Liver (tissue), 10 donors: ENCODE measurements at places on chromosomes 6 and 20. TPM values are rescaled to one million over a fixed set of nuclear protein-coding genes. Genes with fewer than 3 reads are reported as not detected.

Gene SPATA25
- total RNA-seq, result 7.6 TPM

Gene PLN
- 0.14 TPM for total RNA-seq

Gene ADGRG6
- 110 TPM for total RNA-seq

Gene SNAI1
- 0.75 TPM for total RNA-seq

Gene PRND
- total RNA-seq, result not detected

Gene PLA2G7
- 24.7 TPM for total RNA-seq

Gene BHLHE23
- total RNA-seq, result not detected

Gene NRSN1
- not detected for total RNA-seq

DNA sequence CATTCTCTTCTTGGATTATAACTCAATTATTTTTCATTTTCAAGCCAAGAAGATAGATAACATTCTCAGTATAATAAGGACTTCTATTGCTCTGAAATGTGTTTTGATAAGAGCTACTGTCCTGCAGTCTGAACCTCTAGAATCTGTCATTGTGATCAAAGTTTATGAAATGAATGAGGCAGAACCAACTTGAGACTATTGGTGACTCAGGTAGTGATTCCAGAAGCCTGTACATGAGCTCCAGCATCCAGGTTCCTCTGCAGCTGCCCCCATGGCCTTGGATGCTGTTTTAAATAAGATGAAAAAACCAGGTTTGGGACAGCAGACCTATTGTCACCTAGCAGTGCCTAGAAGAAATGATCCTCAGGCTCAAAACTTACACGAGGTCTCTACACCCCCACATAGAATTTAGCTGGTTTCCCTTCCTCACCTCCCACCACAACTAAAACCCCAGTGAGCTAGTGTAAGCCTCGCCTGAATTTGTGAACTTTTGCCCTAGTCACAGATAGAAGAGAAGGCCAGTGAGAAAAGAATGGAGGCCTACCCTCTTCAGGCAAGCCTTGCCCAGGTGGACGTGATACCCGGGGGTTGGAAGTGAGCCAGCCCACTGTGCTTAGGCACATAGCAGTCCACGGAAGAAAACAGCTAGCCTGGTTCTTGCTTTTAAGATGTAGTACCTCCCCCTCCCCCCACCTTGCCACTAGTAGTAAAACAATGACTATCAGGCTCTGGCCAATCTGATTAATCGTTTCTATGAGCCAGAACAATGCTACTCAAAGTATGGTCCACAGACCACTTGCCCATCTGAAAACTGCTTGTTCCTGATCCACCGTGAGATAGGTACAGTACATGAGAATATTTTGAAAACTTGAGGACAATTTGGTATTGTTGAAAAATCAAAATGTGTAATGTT lies 73.0 kb upstream of the SYNJ2 start:
- no peak for DNase-seq

DNA sequence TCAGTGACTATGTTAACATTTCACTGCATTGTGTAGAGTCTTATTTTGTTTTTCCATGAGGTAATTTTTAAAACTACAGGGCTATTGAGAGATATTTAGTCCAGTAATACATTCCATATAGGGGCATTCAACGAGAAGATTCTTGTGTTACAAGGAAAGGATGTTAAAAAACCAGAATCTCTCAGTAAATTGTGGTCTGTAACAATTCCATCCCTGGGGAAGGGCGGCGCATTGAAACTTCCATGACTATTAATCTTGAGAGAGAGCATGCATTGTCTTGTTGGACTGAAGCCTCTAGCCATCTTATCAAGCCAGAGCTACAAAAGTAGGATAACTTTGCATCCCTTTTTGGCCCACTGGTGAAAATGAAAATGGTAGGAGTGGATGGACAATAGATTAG lies 119.7 kb downstream of the BCKDHB start:
- DNase-seq, result no peak

DNA sequence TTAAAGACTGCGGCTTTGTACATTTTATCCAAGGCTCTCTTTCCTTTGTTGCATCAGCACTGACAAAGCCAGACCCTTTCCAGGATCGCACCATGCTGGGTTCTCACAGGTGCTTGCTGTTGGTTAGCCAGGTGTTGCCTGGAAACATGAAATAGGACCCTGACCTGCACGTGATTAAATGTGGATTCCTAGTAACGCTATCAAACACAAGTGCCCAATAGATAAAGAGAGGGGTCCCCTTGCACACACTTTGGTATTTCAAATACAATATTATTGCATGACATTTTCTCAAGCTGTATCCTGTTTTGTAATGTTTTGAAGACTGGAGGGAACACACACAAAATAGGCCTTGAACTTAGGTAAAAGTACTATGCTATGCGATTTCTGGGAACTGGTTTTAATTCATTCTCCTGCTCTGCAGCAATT lies 73.3 kb downstream of the AKAP12 start:
- no peak for DNase-seq

DNA sequence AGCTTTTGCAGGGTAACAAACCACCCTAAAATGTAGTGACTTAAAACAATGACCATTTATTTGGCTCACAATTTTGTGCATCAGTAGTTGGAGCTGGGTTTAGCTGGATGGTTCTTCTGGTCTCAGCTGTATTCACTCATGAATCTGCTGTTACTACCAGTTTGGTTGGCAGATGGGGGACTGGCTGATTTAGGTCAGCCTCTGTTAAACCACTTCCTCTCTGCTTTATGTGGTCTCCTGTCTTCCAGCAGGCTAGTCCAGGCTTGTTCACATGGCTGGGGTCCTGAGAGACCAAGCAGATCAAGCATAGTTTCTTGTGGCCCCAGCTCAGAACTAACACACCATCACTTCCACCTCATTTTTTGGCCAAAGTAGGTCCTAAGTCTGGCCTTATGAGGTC lies 67.2 kb upstream of the LAMP5 start:
- no peak for DNase-seq

- DNase-seq, result no peak
Observed at GRCh38 chr6:91483415-91484105, 896.7 kb upstream of the MAP3K7 start.

DNA sequence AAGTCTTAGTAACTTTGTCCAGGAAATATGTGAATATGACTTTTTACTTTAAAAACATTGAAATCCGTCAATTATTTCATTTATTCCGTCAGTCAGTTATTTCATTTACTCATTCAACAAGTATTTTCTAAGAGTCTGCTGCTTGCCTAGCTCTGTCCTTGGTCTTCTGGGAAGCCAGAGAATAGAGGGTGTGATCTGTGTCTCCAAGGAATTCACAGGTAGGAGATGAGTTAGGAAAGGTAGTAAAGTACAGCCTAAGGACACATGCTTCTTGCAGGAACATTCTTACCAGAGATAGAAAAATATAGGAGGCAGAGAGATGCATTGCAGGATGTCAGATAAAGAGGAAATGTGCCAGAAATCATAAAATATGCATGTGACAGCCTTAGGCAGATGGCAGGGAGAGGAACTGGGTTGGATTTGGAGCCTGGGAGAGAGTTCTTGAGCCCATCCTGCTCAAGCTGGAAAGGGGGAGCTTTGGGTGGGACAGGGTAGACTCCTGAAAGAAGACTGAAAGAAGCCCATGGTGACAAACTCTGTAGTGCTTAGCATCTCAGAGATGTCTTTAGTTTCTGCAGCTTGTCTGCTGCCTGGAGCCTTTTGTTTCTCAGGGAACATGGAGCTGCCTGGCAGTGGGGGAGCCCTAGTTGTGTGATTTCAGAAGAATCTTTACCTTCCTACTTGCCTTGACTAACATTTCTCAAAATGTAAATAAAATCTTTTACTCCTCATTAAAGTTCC lies 3.5 kb downstream of the SH3BGRL2 start:
- DNase-seq, result no peak

DNA sequence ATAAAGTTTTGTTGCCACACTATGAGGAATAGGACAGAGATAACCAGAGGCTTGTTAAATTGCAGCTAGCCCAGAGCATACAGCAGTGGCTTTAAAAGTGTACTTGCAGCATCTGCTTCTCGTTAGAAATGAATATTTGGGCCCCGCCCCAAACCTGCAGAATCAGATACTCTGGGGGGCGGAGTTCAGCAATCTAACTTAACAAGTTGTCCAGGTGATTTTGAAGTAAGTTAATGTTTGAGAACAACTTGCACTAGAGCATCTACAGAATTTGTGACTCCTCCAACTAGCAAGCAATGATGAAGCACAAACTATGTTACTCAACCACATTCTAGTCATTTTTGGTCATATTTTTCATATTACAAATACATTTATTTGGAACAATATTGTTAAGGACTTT lies 10.6 kb upstream of the SUPT3H start:
- no peak for DNase-seq

- no peak for DNase-seq
Observed at GRCh38 chr6:43695215-43695966, 7.8 kb upstream of the MRPS18A start.

GRCh38 chr20:47351643-47352331 lies 4.7 kb downstream of the ZMYND8 start:
- no peak for DNase-seq

DNA sequence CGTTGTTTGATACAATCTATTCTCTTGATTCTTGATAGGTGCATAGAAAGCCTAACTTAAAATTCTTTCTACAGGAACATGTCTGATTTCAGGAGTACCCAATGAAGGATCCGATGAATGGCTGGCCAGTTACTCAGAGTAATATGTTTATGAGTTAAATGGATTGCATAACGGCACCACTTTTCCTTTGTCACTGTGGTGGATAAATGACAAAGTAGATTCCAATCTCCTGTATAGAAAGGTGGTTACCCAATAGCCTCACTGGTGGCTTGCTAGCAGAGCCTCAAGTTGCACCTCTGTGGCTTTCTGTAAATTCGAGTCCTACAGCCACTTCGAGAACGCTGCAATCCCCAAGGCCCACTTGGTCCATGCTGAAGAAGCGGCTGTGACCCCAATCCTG lies 28.4 kb downstream of the LHFPL5 start:
- DNase-seq, result no peak

- no peak for DNase-seq
Observed at GRCh38 chr20:10469599-10469998, 34.5 kb downstream of the SLX4IP start.

DNA sequence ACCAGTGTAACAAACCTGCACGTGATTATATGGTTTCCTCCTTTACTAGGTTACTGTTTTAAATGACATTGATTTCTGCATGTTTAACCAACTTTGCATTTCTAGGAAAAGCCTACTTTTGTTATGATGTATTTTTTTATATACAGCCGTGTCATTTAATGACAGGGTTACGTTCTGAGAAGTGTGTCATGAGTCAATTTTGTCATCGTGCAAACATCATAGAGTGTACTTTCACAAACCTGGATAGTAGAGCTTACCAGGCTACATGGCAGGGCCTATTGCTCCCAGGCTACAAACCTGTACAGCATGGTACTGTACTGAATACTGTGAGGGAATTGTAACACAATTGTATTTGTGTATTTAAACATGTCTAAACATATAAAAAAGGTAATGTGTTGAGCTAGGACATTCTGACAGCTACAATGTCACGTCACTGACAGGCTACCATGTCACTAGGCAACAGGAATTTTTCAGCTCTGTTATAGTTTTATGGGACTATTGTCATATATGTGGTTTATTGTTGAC lies 205.3 kb downstream of the PRL start:
- no peak for DNase-seq

DNA sequence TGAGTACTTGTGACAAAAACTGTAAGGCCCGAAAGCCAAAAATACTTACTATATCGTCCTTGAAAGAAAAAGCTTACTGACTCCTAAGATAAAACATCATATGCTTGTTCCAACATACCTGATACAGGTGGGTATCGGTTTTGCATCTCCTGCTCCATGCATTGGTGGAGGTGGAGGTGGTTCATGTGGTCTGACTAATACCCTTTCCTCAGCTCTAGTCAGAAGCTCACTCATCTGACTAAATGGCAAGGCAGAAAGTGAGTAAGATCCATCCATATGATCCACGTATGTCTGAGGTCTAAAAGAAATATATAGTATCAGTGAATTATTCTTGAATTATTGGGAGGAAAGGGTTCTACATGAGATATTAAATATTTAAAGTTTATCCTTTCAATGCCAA lies 76.2 kb downstream of the WASF1 start:
- DNase-seq, result no peak

DNA sequence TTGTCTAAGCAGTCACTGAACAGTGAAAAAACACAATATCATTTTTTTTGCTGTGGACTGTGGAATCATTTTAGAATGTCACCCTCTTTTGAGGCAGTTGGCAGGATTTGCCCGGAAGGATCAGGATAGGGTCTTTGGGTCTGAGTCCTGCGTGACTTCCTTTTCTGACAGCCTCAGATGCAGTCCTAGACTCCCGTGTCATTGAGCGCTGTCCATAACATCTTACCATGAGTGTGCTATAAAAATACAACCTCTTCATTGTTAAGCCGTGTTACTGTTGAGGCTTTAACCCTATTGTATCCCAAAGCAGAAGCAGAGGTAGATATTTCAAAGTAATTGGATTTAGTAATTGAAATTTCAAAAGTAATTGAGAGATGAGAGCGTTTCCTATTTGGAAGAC lies 30.6 kb downstream of the ARID1B start:
- DNase-seq, result no peak

DNA sequence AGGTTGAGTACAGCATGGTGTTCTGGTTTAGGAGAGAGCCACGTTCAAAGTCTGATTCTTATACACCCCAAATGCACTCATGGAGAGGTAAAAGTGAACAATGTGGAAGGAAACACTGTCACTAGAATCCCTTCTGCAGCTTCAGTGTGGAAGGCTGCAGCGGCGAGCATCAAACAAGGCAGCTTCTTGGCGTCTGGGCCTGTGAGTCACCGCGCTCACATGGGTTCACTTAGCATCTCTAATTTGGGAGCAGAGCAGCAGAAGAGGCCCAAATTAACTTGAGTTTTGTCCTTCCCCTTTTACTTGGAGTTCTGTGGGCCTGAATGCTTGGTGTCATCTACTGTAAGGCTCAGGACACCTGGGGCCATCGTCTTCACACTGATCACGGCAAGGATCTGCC lies 10.9 kb upstream of the E2F1 start:
- DNase-seq, result no peak

- no peak for DNase-seq
Observed at GRCh38 chr20:19540392-19540791, 217.7 kb upstream of the RIN2 start.

DNA sequence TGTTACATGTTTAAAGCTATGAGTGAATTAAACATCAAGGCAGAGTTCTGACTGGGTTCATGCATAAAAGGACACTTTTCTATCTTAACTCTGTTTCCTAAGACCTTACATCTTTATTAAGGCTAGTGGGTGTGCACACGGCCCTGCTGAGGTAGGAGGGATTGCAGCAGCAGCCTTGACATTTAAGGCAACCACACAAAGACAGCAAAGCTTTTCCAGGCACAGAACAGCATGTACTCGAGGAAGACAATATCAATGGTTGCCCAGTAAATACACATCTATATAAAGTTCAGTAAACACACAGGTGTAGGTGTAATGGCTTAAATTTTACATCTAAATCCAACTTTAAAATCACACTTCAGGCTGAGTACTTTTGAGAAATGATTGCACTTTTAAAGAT lies 79.8 kb upstream of the LOC128125822 start:
- no peak for DNase-seq

DNA sequence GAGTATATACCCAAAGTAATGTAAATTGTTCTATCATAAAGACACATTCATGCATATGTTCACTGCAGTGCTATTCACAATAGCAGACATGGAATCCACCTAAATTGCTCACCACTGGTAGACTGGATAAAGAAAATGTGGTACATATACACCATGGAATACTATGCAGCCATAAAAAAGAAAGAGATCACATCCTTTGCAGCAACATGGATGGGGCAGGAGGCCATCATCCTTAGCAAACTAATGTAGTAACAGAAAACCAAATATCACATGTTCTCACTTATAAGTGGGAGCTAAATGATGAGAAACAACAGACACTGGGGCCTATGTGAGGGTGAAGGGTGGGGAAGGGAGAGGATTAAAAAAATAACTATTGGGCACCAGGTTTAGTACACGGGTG lies 11.5 kb upstream of the TMEM200A start:
- DNase-seq, result no peak
